ENCODE measurements at places on chromosomes 2 and 18.

- DNase-seq: no peak
These were observed 262.4 kb downstream of the SS18 start for GRCh38 chr18:25827961-25828561.

- DNase-seq: no peak
These were observed 62.8 kb downstream of the AGFG1 start for GRCh38 chr2:227534714-227535113.

- peak; percentile 45 for DNase-seq
These were observed at the start of gene TET3 for GRCh38 chr2:73984203-73984921. Gene TET3, plus strand, starts transcription at chr2:73984910. Its CDS starts 1,494 bp downstream, at chr2:73986404.

GRCh38 chr2:19895535-19895934 lies 6.2 kb downstream of the TTC32 start:
- DNase-seq: no peak

- no peak for DNase-seq
These were observed 41.2 kb downstream of the CNGA3 start for GRCh38 chr2:98387478-98387877.

GRCh38 chr2:217215877-217216276 lies 356.0 kb upstream of the TNP1 start:
- no peak for DNase-seq

DNA sequence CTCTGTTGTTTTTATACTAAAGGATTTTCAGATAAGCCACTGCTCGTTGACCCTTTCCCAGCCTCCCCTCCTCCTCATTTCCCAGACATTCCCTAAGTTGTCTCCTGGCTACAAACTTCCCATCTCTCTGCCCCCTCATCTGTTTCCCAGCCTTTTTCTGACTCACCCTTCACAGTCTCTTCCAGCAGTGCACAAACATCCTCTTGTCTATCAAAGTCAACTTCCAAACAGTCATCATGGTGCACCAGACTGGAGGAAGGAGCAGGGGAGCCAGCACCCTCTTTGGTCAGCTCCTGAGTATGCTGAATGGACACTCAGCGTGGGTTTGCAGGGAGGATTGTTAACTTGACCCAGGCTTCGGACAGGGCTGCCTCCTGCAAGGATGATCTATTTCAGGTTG lies 26.6 kb upstream of the SPRED2 start:
- no peak for DNase-seq

DNA sequence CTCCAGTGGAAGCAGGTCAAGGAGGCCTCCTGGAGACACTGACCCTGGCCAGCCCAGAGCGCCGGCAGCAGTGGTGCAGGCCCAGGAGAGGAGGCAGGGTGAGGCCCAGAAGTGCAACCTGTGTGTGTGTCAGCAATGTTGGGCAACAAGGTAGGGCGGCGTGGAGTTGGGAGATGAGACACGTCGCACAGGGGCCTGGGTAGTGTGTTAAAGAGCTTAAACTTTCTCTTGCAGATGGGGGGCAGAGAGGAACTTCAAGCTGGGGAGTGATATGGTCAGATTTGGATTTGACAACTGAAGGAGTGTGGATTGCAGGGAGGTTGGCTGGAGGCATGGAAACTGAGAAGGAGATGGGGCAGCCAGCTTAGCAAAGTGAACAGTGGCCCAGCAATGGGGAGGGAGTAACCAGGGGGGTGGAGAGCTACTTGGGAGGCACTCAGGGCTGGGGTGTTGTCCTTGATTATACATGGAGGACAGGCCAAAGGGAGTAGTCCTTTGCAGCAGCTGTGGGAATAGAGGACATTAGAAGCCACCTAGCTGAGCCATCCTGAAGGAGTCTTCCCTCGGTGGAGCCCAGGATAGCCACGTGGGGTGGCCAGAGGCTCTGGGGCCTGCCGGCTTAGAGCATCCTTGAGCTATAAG lies 278.6 kb upstream of the HS6ST1 start:
- DNase-seq: no peak

- DNase-seq: no peak
These were observed 6.4 kb upstream of the NLRC4 start for GRCh38 chr2:32271063-32271462.

GRCh38 chr2:171163261-171163660 lies 2.6 kb upstream of the TLK1 start:
- no peak for DNase-seq

DNA sequence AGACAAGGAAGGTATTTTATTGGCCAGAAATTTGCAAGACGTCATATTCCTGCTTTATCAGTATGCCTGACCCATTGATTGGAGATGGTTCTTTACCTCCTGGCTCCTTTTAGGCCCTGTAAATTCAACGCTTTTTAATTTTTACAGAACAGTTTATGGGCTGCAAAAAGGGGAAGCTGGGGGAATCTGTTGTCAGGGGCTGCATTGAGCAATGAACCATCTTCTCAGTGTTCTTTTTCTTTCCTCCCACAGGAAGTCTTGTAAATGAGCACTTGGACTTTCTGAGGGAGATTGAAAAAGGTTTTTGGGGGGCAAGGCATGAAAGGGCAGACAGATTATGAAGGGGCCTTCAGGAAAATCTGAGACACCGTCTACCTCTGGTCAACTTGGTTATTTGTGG lies 503.6 kb upstream of the TNP1 start:
- DNase-seq: no peak

DNA sequence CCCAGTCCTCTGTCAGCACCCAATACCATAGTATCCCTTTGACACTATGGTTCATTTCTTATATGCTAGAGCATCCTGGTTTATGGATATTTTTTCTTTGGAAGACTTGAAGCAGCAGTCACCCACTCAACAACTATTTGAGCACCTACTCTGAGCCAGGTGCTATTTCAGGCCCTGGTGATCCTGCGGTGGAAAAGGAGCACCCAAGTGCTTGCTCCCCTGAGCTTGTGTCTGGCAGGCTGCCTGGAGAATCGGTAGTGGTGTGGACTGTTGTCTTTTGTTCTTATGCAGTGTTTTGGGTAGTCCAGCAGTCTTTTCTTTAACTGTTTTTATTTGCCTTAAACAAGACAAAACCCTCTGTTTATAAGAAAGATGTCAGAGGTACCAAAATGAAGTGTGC lies 28.9 kb downstream of the NCK2 start:
- DNase-seq: no peak

GRCh38 chr2:34736482-34736881 lies 1137.4 kb upstream of the FAM98A start:
- DNase-seq: no peak

GRCh38 chr2:219514196-219514761 lies at the start of gene ASIC4:
Gene ASIC4, plus strand, starts transcription at chr2:219514482. Its CDS starts 243 bp downstream, at chr2:219514725.
- no peak for DNase-seq

Data from stimulated activated CD8-positive, alpha-beta memory T cell treated with anti-CD3 and anti-CD28 coated beads, Interleukin-15, amount 100 ng/mL, for 24 hours (primary cell).